ENCODE measurements at places on chromosomes 5 and 9. TPM values are rescaled to one million over a fixed set of nuclear protein-coding genes. Genes with fewer than 3 reads are reported as not detected.

The CPLANE1 gene
- total RNA-seq: 23.4 TPM

The SLC23A1 gene
- not detected for total RNA-seq

GRCh38 chr5:10946050-10946449 lies 185.0 kb upstream of the DAP start:
- H3K27ac ChIP-seq: no peak overlapping the region
- H3K4me1 ChIP-seq: peaks cover 10% of the 10 kb centered on the region
- no peaks in the 10 kb centered on the region for H3K36me3 ChIP-seq
- no peak overlapping the region for H3K4me3 ChIP-seq
- DNase-seq: peak; percentile 19

GRCh38 chr5:22432905-22433304 lies 420.2 kb downstream of the CDH12 start:
- no peak for DNase-seq
- H3K27me3 ChIP-seq: no peaks in the 10 kb centered on the region
- H3K4me3 ChIP-seq: no peak overlapping the region
- H3K36me3 ChIP-seq: no peaks in the 10 kb centered on the region

GRCh38 chr9:75993434-75993833 lies 103.0 kb downstream of the PCSK5 start:
- no peak overlapping the region for H3K27ac ChIP-seq
- no peaks in the 10 kb centered on the region for H3K27me3 ChIP-seq
- no peak overlapping the region for H3K4me3 ChIP-seq
- peaks cover 5% of the 10 kb centered on the region for H3K4me1 ChIP-seq
- no peak for DNase-seq

- H3K4me1 ChIP-seq: peaks cover 9% of the 10 kb centered on the region
- H3K36me3 ChIP-seq: no peaks in the 10 kb centered on the region
- H3K27me3 ChIP-seq: peaks cover 25% of the 10 kb centered on the region
Observed at GRCh38 chr5:135094339-135095051, 60.5 kb upstream of the PITX1 start.

The SLC25A2 gene
- total RNA-seq: 0.22 TPM

- no peaks in the 10 kb centered on the region for H3K36me3 ChIP-seq
- peaks cover 23% of the 10 kb centered on the region for H3K4me1 ChIP-seq
- no peak overlapping the region for H3K4me3 ChIP-seq
- DNase-seq: no peak
- H3K27ac ChIP-seq: no peak overlapping the region
Observed at GRCh38 chr5:173915310-173916014, 27.3 kb downstream of the CPEB4 start.

- H3K27ac ChIP-seq: no peak overlapping the region
- H3K36me3 ChIP-seq: no peaks in the 10 kb centered on the region
- H3K27me3 ChIP-seq: no peaks in the 10 kb centered on the region
- H3K4me1 ChIP-seq: no peaks in the 10 kb centered on the region
Observed at GRCh38 chr9:112472996-112473395, 13.6 kb upstream of the KIAA1958 start.

- H3K36me3 ChIP-seq: no peaks in the 10 kb centered on the region
- H3K27ac ChIP-seq: no peak overlapping the region
- H3K27me3 ChIP-seq: peaks cover 19% of the 10 kb centered on the region
- DNase-seq: peak; percentile 11
Observed at GRCh38 chr9:111663301-111663823, 2.0 kb downstream of the GNG10 start.

GRCh38 chr5:59358005-59358861 lies 535.3 kb downstream of the PDE4D start:
- H3K27ac ChIP-seq: no peak overlapping the region
- peak; percentile 43 for DNase-seq
- no peaks in the 10 kb centered on the region for H3K27me3 ChIP-seq
- peaks cover 42% of the 10 kb centered on the region for H3K4me1 ChIP-seq
- H3K36me3 ChIP-seq: no peaks in the 10 kb centered on the region
- H3K4me3 ChIP-seq: no peak overlapping the region

DNA sequence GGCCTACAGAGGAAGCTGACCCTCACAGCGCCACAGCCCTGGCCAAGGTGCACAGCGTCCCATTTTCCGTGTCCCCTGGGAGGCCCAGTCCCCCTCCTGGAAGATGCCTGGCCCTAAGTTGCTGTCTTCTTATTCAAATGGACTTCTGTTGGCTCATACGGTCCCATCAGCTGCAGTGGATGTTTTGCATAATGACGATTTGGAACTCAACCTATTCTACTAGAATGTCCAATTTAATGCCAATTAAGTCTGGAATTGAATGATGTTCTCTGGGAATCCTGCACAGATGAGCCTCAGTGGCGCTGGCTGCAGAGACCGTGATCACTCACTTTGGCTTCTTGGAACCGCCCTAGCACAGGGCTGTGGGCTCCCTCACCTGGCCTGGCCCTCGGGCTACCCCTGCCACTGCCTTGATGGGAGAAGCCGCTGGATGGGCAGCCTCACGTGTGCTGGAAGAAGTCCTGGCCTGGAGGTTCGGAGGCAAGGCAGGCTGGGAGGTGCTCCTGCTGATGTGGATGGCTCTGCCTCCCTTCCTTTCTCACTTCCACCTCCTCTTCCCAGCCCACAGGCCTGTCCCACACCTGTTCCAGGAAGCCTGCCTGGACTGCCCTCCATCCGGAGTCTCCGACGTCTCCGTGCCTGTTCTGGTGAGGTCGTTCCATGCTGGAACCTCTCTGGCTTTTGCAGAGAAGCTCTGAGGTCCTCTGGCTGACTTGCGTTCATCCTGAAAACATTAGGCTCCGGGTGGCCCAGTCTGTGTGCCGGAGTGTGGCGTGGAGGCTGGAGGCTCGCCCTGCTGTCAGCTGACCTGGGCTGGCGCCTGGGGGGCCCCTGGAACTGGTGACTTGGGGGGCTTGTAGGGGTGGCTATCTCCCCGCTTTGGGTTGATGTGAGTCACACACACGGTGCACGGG lies 147.1 kb downstream of the RXRA start:
- no peaks in the 10 kb centered on the region for H3K27me3 ChIP-seq
- H3K4me1 ChIP-seq: no peaks in the 10 kb centered on the region
- no peak for DNase-seq
- no peaks in the 10 kb centered on the region for H3K36me3 ChIP-seq

The ALAD gene
- 20.8 TPM for total RNA-seq

The FOXD4 gene
- total RNA-seq: not detected

- peaks cover 6% of the 10 kb centered on the region for H3K4me1 ChIP-seq
- no peak for DNase-seq
- H3K27ac ChIP-seq: no peak overlapping the region
- H3K27me3 ChIP-seq: no peaks in the 10 kb centered on the region
Observed at GRCh38 chr9:89837934-89838310, 233.1 kb downstream of the GADD45G start.

GRCh38 chr5:21121213-21121612 lies 1133.2 kb upstream of the CDH18 start:
- peaks cover 3% of the 10 kb centered on the region for H3K4me1 ChIP-seq
- no peak overlapping the region for H3K27ac ChIP-seq
- H3K36me3 ChIP-seq: no peaks in the 10 kb centered on the region

The ACER2 gene
- total RNA-seq: 5.6 TPM

GRCh38 chr5:56585999-56586691 lies 229.2 kb upstream of the MAP3K1 start:
- peaks cover 25% of the 10 kb centered on the region for H3K4me1 ChIP-seq
- DNase-seq: peak; percentile 74
- peak overlapping the region; percentile 90 for H3K27ac ChIP-seq

DNA sequence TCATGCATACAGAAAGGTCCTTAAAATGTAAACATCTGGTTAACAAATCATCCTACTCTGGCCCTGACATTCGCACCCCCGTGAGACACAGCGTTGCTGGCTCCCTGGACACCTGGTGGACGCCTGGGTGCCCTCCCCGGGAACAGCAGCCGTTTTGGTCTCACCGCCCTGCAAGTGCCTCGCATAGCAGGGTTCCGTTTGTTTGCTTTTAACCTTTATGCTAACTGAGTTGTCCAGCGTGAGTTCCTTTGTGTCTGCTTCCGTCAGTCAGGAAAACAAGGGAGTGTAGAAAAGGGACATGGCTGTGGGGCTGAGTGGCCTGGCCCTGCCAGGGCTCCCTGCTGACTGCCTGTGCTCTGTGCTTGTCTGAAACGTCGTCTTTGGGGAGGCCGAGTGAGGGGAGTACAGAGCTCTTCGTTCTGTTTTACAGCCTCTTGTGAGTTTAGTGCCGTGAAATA lies 91.8 kb upstream of the CACNA1B start:
- peak; percentile 56 for DNase-seq
- H3K36me3 ChIP-seq: no peaks in the 10 kb centered on the region
- no peak overlapping the region for H3K27ac ChIP-seq
- no peaks in the 10 kb centered on the region for H3K27me3 ChIP-seq
- H3K4me1 ChIP-seq: peaks cover 11% of the 10 kb centered on the region

The ECSCR gene
- total RNA-seq: not detected

DNA sequence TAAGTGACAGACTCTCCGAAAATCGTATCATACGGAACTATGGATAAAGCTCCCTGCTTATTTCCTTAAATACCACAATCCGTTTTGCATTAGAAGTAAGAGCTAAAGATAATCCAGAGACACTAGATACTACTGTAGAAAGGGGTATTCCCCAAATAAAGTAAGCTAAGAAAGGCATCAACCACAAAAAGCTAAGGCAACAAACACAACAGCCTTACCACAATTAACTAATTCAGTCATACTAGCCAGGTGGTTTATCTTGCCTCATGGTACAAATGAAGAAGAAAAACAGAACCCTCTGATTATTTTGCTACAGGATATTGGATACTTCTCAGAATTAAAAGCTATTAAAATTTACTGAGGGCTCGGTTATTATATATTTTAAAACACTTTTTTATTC lies 14.1 kb downstream of the ERP44 start:
- no peaks in the 10 kb centered on the region for H3K27me3 ChIP-seq
- H3K4me1 ChIP-seq: peaks cover 4% of the 10 kb centered on the region
- no peak overlapping the region for H3K27ac ChIP-seq
- no peak for DNase-seq
- no peaks in the 10 kb centered on the region for H3K36me3 ChIP-seq

The BHMT2 gene
- total RNA-seq: not detected

DNA sequence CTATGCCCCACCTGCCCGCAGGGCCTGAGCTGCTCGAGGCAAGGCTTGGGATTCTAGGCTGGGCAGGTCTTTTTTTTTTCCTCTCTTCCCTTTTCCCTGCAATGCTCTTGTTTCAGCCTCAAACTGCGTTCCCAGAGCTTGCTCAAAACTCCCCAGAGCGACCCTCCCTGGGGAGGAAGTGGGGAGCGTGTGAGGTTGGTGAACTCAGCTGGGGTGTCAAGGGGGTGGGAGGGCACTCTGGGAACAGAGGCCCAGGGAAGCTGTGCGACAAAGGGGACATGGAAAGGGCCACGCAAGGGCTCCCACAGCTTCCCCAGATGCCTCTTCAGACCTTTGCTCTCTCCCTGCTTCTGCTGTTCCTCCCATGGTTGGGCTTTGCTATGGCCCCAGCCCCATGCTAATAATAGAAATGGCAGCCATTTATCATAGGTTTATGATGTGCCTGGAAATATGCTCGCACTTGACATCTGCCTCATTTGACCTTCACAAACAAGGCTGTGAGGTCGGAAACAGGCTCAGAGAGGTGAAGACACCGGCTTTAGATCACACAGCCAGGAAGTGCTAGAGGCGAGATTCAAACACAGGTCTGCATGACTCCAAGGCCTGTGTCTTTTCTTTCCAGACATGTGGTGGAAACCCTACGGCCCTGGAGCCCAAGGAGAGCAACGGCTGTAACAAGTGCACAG lies 40.9 kb upstream of the IL17B start:
- DNase-seq: no peak
- H3K27me3 ChIP-seq: no peaks in the 10 kb centered on the region
- peak overlapping the region; percentile 22 for H3K27ac ChIP-seq
- no peaks in the 10 kb centered on the region for H3K36me3 ChIP-seq
- H3K4me3 ChIP-seq: no peak overlapping the region
- peaks cover 43% of the 10 kb centered on the region for H3K4me1 ChIP-seq

DNA sequence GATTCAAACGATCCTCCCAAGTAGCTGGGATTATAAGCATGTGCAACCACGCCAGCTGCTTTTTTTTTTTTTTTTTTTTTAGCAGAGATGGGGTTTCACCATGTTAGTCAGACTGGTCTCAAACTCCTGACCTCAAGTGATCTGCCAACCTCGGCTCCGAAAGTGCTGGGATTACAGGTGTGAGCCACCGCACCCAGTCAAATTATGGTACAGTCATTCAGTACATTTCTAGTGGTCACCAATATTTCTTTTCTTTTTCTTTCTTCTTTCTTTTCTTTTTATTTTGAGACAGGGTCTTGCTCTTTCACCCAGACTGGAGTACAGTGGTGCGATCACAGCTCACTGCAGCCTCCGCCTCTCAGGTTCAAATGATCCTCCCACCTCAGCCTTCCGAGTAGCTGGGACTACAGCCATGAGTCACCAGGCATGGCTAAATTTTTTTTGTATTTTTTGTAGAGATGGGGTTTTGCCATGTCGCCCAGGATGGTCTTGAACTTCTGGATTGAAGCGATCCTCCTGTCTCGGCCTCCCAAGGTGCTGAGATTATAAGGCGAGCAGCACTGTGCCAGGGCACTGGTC lies 25.4 kb upstream of the DCP2 start:
- H3K4me3 ChIP-seq: no peak overlapping the region
- H3K27ac ChIP-seq: no peak overlapping the region
- no peak for DNase-seq
- H3K27me3 ChIP-seq: no peaks in the 10 kb centered on the region
- H3K36me3 ChIP-seq: peaks cover 4% of the 10 kb centered on the region
- H3K4me1 ChIP-seq: no peaks in the 10 kb centered on the region

DNA sequence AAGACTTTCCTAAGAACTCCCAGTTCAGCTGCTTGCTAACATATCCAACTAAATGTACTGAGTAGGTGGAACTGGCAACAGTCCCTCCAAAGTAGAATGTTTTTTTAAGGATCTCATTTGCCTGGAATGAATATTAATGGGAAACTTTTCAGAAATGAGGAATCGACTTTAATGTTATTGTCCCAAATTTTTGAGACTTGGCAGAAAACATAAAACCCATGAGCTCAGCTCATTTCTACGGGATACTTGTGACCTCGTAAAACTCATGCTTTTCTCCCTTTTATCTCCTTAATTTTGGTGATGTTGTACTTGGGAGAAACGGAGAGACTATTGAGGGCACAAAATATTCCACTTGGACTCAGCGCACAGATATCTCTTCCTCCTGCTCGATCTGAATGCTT lies 296.8 kb downstream of the EBF1 start:
- DNase-seq: no peak
- H3K36me3 ChIP-seq: no peaks in the 10 kb centered on the region
- peaks cover 19% of the 10 kb centered on the region for H3K4me1 ChIP-seq
- H3K4me3 ChIP-seq: no peak overlapping the region

Measured in neural progenitor cell (in vitro differentiated cells).